ENCODE measurements at places on chromosomes 12 and 14.

- DNase-seq = no peak
These were observed 1.2 kb upstream of the TNFAIP2 start for GRCh38 chr14:103121846-103122584.

- DNase-seq = peak; percentile 20
These were observed 43.3 kb upstream of the PLEKHG6 start for GRCh38 chr12:6266971-6267721.

DNA sequence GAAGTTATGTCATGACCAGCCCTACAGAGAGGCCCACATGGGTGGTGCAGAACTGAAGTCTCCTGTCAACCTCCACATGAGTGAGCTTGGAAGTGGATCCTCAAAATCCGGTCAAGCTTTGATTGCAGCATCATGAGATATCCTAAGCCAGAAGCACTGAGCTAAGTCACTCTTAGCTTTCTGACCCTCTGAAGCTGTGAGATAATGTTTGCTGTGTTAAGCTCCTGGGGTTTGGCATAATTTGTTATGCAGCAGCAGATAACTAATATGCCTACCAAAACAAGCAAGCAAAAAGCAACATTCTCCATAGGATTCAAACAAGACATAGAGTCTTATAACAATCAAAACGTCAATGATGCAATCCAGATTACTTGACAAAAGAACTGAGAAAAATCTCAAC is 87.6 kb upstream of the GRIN2B start:
- DNase-seq = no peak

DNA sequence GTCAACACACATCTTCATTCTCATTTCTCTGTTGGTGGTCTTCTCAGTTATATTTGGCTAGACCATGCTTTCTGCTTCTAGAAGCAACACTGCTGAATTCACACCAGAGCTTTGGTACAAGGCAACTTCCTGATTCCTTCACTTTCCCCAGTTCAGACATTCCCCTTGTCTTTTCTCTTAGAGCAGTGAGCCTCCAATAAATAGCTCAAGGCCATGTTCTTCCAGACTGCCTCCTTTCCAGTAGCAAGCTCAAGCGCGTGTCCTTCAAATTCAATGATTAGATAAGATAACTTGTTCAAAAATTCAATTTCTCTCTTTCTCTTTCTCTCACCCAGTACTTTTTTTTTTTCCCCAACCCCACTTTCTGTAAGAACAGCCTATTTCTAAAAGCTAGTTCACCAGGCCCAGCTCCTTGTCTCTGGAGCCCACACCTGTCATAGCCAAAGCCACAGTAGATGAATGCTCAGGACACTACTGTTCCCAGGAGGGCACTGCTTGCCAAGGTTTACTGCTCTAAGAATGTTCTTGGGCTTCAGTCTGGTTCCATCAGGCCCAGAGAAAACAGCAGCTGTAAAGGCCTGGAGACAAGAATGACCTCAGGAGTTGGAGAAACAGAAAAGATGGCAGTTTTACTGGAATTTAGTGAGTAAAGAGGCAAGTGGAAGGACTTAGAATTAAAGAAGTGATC is 17.7 kb downstream of the TBK1 start:
- no peak for DNase-seq

DNA sequence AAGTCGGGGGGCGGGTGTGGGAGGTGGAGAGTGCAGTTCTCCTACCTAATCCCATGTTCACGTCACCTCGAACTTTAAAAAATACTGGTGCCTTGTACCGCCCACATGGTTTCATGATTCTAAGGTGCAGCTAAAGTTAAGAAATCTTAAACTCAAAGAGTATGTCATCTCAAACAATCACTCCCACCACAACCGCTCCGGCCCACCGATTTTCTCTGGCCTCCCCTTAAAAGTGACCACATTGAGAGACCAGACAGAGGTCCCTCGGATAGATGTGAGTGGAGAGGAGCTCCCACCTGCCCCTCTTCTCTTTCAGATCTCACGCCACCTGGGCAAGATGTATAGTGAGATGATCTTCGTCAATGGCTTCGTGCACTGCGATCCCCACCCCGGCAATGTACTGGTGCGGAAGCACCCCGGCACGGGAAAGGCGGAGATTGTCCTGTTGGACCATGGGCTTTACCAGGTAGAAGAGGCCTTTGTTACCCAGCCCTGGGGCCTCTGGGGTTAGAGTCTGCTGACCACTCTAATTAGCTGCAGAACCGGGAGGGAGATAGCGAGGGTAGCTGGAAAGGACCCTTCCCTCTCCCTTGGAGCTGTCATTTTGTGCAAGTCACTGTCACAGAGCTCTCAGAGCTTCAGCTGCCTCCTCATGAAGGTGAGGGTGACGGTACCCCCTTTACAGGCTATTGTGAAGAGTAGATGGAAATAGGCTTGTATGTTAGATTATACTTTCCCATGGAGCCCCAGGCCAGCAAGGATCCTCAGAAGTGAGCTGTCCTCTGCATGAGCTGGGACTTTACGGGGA is 124.4 kb downstream of the ADCK1 start:
- DNase-seq = no peak

DNA sequence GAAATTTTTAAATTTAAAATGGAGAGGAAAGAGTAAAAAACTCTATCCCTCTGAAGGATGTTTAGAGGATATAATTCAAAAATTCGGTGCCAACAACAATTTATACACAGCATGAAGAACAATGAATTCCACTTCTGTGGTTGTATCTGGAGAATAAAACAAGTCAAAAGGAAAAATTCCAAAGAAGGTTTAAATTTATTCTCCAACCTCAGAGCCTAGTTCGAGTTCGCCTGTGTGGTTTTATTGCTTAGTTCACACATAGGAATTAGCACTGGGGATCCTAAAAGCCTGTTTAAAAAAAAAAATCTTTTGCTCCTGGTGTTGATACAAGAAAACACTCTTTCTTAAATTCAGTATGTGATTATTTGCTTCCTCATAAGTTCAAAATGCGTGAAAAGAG is 79.2 kb downstream of the LLPH start:
- no peak for DNase-seq

GRCh38 chr14:35277179-35277578 is 15.0 kb upstream of the PSMA6 start:
- DNase-seq = no peak

- no peak for DNase-seq
These were observed 115.4 kb downstream of the MED13L start for GRCh38 chr12:116162071-116162470.
